Gastrocnemius medialis (tissue), 4 donors: ENCODE measurements at places on chromosomes 6 and 20. TPM values are rescaled to one million over a fixed set of nuclear protein-coding genes. Genes with fewer than 3 reads are reported as not detected.

DNA sequence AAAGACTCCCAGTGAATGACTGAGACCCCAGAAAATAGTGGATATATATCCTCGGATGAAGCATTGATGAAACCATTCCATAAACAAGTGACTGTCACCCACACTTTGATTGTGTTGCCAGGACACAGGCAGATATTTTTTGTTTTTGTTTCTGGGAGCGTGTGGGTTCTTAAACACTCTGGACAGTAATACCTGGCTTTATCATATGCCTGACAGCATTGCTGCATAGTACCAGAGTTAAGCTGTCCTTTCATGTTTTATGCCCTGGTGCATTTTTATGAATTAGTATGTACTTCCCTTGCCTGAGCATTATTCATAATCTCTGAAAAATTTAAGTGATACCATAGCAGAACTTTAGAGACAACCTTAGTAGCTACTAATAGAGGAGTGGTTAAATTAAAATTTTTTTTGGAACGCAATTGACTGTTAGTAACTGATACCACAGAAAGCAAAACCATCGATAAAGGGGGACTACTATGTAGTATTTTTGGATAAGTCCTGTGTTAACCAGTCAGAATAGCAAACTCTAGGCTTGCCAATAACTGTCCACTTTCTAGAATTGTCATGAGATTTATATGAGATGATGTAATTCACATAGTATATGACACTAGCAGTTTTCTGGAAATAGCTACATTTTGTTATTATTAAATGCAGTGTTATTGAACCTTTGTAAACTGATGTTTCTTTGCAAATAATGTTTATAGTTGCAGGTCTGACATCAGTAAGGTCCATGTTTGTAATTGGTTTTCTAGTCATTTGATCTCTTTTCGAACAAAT, 30.4 kb downstream of the SENP6 start:
- DNase-seq = no peak

Gene MRPS18B
- 165 TPM for total RNA-seq

GRCh38 chr6:79538106-79538971, 1.1 kb upstream of the LCA5 start:
- DNase-seq = no peak

Gene PHACTR1
- total RNA-seq = 0.07 TPM

Gene AVP
- not detected for total RNA-seq

GRCh38 chr6:124924333-124924759, 37.9 kb upstream of the RNF217 start:
- no peak for DNase-seq

GRCh38 chr6:37705239-37706051, 7.8 kb upstream of the MDGA1 start:
- peak; percentile 60 for DNase-seq

GRCh38 chr6:41075651-41076626, 3.2 kb downstream of the NFYA start:
- DNase-seq = no peak

Gene PKHD1
- 0.02 TPM for total RNA-seq

DNA sequence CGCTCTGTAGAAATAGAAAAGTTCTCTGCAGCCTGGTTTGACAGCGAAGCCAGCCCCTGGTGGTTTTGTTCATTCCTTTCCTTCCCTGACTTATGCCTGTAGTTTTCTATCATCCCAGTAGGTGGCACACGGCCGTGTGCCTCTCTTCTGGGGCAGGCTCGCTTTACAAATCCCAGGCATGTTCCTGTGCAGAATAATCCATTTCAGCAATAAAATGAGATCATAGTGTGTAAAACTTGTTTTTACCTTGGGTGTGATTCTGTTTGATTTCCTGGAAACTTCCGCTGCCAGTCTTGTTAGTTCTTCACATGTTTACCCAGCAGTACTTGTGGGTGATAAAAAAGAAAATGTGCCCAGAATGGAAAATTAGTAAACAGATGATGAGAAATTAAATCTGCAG, 7.4 kb upstream of the INSM1 start:
- no peak for DNase-seq

Gene WFDC12
- not detected for total RNA-seq

GRCh38 chr6:157056275-157056674, 267.0 kb downstream of the TMEM242 start:
- no peak for DNase-seq

DNA sequence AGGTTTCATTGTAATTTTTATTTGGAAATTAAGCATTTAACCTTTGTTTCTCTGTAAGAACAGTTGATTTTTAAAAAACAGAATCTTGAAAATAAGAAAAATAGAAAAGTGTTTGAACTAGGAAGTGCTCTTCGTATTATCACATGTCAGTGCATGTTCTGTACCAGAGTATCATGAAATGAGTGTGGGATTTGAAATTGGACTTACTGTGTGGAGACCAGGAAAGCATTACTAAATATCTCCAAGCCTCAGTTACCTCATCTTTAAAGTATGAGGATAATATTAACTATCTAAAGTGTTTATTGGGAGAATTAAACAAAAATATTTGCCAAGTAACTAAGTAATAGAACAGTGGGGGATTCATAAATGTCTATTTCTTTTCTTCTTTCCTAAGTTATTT, 156.9 kb upstream of the FLRT3 start:
- no peak for DNase-seq

- no peak for DNase-seq
These were observed 66.5 kb upstream of the SLC35F1 start for GRCh38 chr6:117840541-117840983.

- DNase-seq = no peak
These were observed 60.9 kb upstream of the PRL start for GRCh38 chr6:22357724-22358189.

DNA sequence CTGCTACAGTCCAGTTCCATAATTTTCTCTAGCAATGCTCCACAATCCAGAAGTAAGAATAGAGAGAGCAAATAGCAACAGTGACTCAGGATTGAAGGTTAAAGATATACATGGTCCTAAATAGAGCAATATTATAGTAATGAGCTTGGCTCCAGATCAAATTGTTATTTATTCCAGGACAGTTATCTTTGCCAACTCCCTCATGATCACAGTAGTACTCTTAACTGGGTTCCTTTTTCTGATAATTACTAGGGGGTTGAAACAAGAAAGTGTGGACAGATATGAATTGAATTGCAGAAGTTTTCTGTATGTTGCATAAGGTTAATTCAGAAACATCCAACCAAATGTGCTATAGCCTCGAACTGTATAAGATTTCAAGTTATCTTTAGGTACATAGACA, 11.9 kb downstream of the FAM184A start:
- DNase-seq = no peak

DNA sequence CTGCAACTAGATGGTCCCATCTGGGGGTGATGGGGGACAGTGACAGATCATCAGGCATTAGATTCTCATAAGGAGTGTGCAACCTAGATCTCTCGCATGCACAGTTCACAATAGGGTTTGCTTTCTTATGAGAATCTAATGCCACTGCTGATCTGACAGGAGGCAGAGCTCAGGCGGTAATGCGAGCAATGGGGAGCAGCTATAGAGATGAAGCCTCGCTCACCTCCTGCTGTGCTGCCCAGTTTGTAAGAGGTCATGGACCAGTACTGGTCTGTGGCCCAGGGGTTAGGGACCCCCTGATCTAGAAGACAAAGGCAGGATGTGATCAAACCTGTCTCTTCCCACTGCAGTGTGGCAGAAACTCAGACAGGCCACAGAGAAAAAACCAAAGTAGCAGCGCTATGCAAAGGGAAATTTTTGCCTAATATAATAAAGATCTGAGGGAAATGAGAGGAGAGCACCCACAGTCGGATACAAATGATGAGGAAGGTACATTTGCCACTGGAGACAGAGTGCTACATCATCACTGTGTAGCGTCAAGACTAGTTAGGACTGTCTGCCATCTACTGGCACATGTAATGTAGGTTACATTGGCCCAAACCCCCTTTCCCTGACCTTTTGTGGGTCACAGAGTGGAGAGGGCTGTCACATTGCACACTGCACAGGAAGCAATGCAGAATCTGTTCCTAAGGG, 4.1 kb upstream of the LY86 start:
- no peak for DNase-seq

DNA sequence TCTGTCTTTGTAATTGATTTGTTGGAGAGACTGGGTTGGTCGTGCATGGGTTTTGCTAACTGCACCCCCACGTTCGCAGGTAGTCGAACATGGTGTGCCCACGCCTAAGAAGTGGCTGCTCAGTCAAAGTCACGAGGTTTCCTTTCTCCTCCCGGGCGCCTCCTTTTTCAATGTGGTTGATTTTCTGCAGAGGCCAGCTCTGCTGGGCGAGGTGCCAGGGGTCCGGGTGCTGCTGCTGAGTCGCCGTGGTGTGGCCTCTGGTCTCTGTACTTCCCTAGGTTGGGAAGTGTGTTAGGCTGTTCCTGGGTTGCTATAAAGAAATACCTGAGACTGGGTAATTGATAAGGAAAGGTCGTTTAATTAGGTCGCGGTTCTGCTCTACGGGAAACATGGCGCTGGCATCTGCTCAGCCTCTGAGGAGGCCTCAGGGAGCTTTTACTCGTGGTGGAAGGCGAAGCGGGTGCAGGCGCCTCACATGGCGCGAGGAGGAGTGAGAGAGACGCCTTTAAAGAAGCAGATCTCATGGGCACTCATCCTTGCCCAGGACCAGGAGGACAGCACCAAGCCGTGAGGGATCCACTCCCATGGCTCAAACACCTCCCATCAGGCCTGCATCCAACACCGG, 14.1 kb downstream of the OSBPL2 start:
- DNase-seq = no peak

DNA sequence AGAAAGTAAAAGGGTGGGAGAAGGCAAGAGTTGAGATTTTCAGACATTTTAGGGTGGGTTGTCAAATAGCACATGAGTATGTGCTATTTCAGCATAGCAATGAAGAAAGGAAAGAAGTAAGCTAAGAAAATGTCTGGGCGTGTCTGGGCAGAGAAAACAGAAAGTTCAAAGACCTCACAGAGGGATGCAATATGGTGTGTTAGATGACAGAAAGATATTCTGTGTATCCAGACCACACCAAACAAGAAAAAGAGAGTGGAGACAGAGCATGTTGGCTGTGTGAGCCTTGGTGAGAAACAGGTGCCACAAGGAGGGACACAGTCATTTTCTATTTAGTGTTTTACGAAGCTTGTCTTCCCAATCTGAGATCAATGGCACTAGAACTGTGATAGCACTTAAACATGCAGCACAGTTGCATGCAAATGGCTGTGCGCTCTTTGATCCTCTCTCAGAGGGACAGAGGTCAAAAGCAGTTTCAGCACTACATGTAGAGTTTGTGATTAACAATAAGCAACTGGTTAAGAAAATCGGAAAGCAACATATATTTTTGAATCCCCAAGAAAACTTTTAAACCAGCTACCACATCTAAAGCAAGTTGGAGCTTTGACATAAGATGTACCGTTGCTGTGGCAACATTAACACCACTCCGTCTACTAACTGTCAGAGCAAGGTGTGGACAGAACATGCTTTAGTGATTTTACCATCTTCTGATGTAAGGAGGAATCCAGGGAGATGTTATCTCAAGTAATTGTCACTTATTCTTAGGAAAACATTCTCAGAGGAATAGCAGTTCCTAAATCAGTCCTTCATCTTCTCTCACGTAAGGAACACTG, 515.5 kb upstream of the NOX3 start:
- DNase-seq = no peak

Gene SCUBE3
- total RNA-seq = not detected

- no peak for DNase-seq
These were observed 76.8 kb downstream of the MANEA start for GRCh38 chr6:95654176-95654575.

- no peak for DNase-seq
These were observed 31.8 kb downstream of the KCNK5 start for GRCh38 chr6:39197521-39197920.

Gene ADGRF4
- total RNA-seq = not detected

GRCh38 chr6:28988536-28989311, 16.4 kb downstream of the ZNF311 start:
- DNase-seq = no peak

GRCh38 chr6:41664271-41664670, 26.0 kb downstream of the MDFI start:
- DNase-seq = no peak

- DNase-seq = no peak
These were observed 593.1 kb upstream of the GJE1 start for GRCh38 chr6:141539617-141540016.

- no peak for DNase-seq
These were observed 180.7 kb upstream of the UST start for GRCh38 chr6:148565930-148566663.

Gene PLCB1
- total RNA-seq = 10.0 TPM

- peak; percentile 22 for DNase-seq
These were observed 61.2 kb downstream of the GFOD1 start for GRCh38 chr6:13425943-13426931.

- DNase-seq = no peak
These were observed 111.9 kb downstream of the HIVEP2 start for GRCh38 chr6:142833054-142833453.

GRCh38 chr6:125445054-125445453, 143.3 kb upstream of the HDDC2 start:
- DNase-seq = no peak

DNA sequence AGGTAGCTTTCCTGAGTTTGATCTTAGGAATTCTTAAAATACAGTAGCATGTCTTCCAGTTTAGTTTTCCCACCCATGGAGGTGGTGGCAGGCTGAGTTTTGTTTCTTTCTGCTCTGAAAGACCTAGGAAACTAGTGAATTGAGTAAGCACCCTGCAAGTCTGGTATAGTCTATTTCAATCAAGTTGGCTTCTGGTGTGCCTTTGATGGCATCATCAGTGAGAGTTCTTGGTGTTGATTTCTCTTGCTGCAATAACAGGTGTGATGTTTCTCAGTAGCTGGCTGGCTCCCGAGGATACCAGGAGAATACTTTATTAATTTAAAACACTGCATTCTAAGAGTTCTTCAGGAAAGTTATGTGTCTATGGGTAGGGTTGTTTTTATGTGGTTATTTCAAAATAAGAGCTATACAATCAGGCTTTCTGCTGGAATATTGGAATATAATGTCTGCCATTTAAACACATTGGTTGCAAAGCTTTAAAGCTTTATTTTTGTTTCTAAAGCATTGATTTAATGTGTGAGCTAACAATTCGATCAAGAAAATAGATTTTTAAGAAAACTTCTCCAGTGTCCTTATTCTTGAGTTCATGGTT, 19.0 kb downstream of the VAPB start:
- peak; percentile 69 for DNase-seq

DNA sequence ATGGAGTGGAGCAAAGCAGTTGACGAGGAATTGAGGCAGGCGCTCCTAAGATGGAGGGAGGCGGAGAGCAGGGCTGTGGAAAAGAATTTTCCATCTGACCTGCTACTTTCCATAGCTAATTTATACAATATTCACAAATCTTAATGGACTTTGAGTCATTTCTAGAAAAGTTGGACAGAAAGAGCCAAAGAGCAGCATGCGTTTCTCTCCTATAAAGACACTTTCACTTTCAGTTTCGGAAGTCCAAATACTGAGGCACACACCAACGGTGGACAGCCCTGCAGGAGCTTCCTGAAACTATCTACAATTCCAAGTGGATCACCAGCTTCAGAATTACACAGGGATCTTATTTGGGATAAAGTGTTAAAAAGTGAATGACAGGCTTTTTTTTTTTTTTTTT, 43.5 kb downstream of the PANK2 start:
- DNase-seq = no peak
